ENCODE measurements at places on chromosomes 5 and 9.

- no peak for DNase-seq
Observed at GRCh38 chr9:33166231-33167083, 679 bp downstream of the B4GALT1 start.

GRCh38 chr5:60811105-60811504 lies 33.0 kb downstream of the ELOVL7 start:
- DNase-seq: no peak

GRCh38 chr5:154197801-154198491 lies 7.4 kb downstream of the GALNT10 start:
- no peak for DNase-seq

GRCh38 chr5:169223595-169223953 lies 77.4 kb downstream of the SLIT3 start:
- DNase-seq: no peak

DNA sequence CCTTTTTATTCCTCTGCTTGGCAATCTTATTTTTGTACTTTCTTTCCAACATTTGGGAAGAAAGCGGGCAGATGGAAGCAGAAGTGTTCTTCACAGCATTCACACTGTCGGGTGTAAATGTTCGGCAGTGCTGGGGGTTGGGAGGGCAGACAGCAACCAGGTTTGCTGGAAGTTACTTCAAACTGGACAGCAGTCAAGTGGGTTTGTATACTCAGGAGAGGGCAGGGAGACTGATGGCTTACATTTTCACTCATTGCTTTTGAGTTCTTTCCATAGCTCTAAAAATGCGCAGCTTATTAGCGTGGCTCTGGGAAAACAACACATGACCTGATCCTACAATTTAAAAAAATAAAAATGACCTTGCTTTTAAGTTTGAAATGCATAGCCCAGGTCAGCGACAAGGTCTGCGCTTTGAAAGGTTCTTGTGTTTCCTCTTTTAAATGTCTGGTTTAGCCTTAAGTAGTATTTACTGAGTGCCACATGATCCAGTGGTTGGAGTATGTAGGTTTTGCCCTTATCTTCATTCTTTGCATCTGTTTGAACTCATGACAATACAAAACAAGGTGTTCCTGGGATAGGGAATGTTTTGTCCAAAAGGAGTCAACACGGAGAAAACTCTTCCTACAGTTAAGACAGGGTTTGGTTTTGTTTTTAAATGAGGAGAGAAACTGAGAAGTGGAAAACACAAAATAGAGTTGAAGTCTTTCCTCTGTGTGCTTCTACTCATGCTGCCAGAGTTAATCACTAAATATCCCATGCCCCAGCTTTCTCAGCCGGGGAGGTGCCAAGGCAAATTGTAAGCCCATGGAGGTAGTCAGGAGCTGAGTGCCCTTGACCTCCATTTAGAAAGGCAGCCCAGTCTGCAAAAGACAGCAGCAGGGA lies 132.7 kb upstream of the DMRT1 start:
- DNase-seq: no peak

DNA sequence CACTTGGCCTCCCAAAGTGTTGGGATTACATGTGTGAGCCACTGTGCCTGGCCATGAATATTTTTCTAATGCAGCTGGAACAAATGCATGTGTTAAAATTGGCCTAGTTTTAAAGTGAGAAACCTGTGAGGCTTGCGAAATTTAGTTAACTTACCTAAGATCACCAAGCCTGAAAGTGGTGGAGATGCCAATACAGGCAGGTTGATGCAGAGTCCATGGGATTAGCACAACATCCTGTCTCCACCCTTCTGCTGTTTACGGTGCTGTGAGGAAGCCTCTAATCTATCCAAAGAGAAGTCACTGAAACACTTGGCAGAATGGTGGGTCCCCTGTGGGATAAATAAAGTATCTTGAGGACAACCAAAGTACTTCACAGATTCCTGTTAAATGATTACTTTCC lies 98.2 kb downstream of the PCSK5 start:
- DNase-seq: no peak

GRCh38 chr9:122040561-122041242 lies 52.4 kb downstream of the TTLL11 start:
- DNase-seq: no peak

GRCh38 chr5:74274326-74274725 lies 366.2 kb downstream of the ENC1 start:
- no peak for DNase-seq

DNA sequence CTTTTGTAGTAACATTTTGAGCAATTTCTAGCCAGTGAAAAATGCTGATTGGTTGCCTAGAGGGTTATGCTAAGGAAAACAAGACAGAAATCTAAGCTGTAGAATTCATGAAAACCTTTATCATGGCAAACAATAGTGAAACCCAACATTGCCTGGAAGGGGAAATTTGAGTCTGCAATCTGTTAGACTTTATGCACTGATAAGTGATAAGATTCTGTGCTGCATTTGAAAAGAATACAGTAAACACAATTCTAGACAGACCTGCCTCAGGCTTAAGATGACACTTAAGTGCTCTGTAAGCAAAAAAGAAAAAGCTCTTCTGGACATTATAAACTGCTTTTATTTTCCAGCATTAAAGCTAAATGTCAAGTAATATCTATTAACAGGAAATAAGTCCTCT lies 519.3 kb downstream of the ISL1 start:
- DNase-seq: no peak

DNA sequence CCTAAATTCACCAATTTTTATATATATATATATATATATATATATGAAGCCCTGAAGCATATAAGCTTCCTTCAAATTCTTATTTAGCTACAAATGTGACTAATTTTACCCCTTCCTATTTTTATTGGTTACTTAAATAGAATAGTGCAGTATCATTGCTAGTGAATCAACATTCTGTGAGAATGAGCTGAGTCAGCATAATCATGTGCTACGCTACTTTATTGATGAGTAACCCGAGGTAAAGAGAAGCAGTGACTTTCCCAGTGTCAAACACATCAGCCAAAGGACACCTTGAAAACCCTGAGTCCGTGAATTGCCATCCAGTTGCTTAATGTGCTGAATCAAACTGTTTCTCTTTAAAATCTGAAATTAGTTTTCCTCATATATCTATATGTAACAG lies 546.2 kb downstream of the DMRTA1 start:
- no peak for DNase-seq

Data from AG09319 (cell line).